Testis (tissue), 5 donors: ENCODE measurements at places on chromosomes 1 and 21. TPM values are rescaled to one million over a fixed set of nuclear protein-coding genes. Genes with fewer than 3 reads are reported as not detected.
A peak's percentile ranks its signal among the peaks of the same experiment; 100 is the strongest.

DNA sequence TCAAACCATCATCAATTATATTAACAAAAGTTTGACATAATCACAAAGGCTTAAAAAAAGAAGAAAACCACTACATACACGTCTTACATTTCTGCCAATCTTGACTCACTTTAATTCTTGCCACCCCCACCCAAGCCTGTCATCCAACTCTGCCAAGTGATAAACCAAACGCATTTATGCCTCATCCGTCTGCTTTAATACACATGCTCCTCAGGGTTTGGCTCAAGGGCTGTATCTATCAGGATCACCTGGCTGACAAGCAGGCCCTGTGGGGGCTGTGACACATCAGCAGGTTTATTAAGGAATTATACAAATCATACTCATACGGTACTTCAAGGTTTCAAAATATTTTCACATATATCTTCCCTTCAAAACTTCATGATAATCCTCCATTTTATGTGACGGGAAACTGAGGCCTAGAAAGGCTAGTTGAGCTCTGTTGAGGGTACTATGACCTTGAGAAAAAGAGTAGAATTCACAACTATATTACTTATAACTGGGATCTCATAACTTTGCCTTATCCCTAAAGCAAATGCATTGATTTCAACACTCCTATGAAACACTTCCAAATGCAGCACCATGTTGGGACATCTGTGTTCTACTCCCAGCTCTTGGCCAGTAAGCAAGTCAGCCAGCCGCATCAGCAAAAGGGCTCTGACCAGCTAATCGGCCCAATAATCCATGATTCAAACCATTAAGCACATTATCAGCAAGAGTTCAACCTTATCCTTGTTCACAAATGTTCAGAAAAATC, 8.7 kb downstream of the SORT1 start:
- H3K4me1 ChIP-seq: peaks cover 62% of the 10 kb centered on the region
- no peaks in the 10 kb centered on the region for H3K36me3 ChIP-seq
- no peak overlapping the region for H3K4me3 ChIP-seq
- DNase-seq: no peak
- H3K27ac ChIP-seq: no peak overlapping the region

DNA sequence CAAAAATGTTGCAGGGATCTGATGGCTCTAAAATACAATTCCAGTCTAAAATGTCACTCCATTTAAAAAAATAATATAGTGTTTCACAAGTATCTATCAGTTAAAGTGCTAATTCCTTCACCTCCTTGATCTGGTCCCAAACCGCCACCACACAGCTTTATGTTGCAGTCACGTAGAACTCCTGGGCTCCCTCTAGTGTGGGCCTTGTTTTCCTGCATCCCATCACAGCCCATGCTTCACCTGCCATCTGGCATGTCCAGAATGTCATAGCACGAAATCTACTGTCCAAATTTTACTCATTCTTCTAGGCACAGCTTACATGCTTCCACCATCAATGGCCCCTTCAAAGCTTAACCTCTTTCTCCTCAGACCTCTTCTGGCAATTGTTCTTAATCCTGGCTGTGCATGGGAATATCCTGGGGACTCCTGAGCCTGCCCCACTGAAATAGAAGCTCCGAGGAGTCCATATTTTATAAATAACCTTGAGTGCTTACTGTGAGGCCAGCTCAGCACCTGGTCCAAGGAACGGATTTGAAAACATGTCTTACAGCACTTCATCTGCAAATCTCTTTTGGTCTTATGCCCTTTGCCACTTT, 15.5 kb downstream of the FYB2 start:
- H3K36me3 ChIP-seq: no peaks in the 10 kb centered on the region
- no peaks in the 10 kb centered on the region for H3K27me3 ChIP-seq
- no peak overlapping the region for H3K27ac ChIP-seq
- peak; percentile 45 for DNase-seq

- no peak overlapping the region for H3K27ac ChIP-seq
- H3K4me3 ChIP-seq: no peak overlapping the region
- no peak for DNase-seq
- H3K36me3 ChIP-seq: no peaks in the 10 kb centered on the region
Observed at GRCh38 chr1:165915932-165916348, 88.5 kb downstream of the UCK2 start.

The PROK1 gene
- total RNA-seq: 50.4 TPM

- no peak for DNase-seq
- H3K36me3 ChIP-seq: no peaks in the 10 kb centered on the region
Observed at GRCh38 chr1:66599346-66599745, 65.4 kb downstream of the SGIP1 start.

The AGMAT gene
- total RNA-seq: 1.5 TPM

DNA sequence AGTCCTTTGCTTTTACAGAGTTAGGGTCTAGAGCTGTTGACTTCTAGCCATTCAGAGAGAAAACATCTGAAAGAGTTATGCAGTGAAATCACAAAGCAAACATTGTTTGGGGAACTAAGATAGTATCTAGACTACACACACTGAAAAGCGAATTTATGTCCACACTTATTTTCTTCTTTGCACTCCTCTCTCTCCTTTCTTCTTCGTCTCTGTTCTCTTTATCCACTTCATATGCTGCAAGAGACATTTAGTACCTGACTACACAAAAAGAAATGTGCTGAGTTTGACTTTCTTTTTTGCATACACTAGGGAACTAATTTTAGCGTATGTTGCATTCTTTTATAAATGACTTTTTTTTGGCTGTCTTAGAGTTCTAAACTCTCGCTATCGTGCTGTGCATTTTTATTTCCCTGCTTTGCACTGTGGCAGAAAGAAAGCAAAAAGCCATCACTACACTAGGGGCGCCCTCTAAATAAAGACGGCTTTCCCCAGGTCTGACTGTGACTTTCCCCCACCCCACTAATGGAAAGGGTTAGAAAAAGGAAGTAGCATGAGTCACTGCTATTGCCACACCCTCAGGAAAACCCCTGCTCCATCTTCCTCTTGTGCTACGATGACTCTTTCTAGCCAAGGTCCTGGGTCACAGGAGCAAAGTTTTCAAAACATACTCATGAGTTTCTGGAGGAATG, 65.7 kb downstream of the MAP3K7CL start:
- H3K36me3 ChIP-seq: no peaks in the 10 kb centered on the region
- no peaks in the 10 kb centered on the region for H3K4me1 ChIP-seq
- H3K27ac ChIP-seq: no peak overlapping the region

DNA sequence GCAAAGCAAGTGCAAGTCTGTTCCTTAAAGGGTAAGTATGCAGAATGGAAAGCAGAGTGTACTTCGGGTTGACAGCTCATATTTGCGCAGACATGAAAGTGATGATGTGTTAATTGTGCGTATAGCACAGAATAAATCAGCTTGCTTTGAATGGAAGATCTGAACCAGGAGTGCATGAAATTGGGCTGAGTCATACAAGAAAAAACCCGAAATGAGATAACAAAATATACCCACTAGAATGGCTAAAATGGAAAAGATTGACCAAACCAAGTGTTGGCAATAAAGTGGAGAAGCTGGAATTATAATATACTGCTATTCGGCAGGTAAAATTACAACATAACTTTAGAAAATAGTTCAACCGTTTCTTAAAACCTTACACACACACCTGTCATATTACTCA, 28.5 kb downstream of the CR1L start:
- no peaks in the 10 kb centered on the region for H3K4me1 ChIP-seq
- no peaks in the 10 kb centered on the region for H3K36me3 ChIP-seq
- H3K27ac ChIP-seq: no peak overlapping the region
- no peak for DNase-seq
- H3K27me3 ChIP-seq: no peaks in the 10 kb centered on the region
- H3K4me3 ChIP-seq: no peak overlapping the region

DNA sequence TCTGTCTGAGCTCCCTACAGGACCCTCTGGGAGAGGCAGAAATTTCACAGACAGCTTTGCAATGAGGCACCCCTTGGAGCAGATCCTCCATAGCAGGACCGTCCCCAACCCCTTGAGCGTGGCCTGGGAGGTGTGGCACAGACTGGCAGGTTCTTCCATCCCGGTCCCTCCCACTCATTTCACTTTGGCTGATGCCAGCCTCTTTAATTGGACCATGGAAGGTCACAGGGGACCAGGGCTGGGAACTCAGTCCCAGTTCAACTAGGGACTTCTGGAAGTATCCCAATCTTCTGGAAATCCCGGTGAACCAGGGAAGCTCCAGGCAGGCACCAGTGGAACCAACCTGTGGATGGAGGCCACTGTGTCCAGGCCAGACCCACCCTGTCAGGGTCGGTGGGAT, 83.7 kb downstream of the SPSB1 start:
- H3K27ac ChIP-seq: peak overlapping the region; percentile 72
- no peak overlapping the region for H3K4me3 ChIP-seq
- H3K36me3 ChIP-seq: no peaks in the 10 kb centered on the region
- peaks cover 30% of the 10 kb centered on the region for H3K4me1 ChIP-seq

DNA sequence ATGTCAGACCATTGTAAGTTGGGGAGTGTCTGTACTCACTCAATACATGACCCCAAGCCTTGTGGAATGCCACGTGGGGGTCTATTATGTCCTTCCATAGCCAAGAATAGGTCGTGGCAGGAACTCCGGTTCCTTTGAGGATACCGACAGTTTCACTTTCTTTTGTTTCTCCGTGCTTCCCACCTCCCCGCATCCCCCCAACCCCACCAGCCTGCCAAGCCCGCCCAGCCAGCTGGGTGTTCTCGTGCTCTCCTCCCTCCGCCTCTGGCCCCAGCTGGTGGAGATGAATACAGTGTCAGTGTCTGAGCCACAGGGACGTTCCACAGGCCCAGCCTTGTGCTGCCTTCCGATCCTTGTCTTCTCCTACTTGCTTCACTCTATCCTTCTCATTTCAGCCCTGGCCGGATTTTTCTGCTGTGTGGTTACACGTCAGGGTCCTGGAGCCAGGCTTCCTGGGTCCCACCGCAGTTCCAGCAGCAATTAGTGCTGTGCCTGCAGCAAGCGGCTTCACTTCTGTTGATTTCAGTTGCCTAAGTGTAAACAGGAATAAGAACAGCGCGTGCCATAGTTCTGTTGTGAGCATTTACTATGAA, 4.1 kb upstream of the AGTRAP start:
- DNase-seq: peak; percentile 81
- peak overlapping the region; percentile 79 for H3K27ac ChIP-seq
- no peaks in the 10 kb centered on the region for H3K27me3 ChIP-seq

DNA sequence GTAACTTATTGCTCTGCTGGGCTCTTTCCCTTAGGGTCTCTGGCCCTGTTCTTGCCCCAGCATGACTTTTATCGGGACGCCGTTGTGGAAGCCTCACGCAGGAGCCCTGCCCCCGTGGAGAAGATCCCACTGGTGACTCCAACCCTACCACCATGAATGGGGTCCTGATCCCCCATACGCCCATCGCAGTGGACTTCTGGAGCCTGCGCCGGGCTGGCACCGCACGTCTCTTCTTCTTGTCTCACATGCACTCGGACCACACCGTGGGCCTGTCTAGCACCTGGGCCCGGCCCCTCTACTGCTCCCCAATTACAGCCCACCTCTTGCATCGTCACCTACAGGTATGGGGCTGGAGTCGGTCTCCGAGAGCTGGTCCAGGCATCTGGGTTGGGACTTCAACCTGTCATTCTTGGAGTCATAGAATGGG, 322 bp downstream of the DCLRE1B start:
- peaks cover 9% of the 10 kb centered on the region for H3K4me1 ChIP-seq
- no peaks in the 10 kb centered on the region for H3K36me3 ChIP-seq
- DNase-seq: peak; percentile 60
